WERI-Rb-1 (cell line): ENCODE measurements at places on chromosomes 7 and 10.

DNA sequence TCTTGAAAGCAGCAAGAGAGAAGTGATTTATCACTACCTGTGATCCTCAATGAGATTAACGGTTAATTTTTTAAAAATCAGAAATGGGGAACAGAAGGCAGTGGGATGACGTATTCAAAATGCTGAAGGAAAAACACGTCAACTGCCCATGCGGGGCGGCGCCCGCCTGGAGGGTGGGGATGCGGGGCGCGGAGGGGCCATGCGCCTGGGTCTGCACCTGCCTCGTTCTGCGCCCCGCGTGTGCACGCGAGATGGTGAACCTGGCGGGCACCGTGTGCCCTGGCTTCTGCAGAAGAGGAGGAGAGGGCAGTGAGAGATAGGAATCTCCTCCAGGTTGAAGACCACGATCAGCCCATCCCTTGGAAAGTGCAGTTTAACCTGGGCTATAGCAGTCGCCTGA is 79.3 kb upstream of the ZNF32 start:
- DNase-seq, result no peak

- DNase-seq, result no peak
These were observed 19.8 kb upstream of the PLCE1 start for GRCh38 chr10:93973748-93974445.

DNA sequence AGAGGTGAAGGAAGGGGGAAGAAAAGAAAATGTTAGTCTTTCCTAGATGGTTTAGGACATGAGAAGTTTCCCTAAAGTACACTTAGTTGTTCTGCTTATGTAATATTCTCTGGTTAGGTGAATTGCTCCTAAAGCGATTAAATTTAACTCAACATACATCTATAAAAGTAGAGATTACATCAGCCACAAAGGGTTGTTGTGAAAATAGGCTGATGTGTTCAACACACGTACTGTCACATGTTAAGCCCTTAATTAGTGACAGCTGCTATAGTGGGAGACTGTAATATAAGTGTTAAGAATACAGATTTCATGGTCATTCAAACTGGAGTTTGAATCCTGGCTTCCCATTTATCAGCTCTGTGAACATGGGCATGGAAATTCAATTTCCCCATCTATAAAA is 12.8 kb downstream of the HECTD2 start:
- no peak for DNase-seq

GRCh38 chr7:216360-217300 is 24.3 kb downstream of the FAM20C start:
- no peak for DNase-seq

DNA sequence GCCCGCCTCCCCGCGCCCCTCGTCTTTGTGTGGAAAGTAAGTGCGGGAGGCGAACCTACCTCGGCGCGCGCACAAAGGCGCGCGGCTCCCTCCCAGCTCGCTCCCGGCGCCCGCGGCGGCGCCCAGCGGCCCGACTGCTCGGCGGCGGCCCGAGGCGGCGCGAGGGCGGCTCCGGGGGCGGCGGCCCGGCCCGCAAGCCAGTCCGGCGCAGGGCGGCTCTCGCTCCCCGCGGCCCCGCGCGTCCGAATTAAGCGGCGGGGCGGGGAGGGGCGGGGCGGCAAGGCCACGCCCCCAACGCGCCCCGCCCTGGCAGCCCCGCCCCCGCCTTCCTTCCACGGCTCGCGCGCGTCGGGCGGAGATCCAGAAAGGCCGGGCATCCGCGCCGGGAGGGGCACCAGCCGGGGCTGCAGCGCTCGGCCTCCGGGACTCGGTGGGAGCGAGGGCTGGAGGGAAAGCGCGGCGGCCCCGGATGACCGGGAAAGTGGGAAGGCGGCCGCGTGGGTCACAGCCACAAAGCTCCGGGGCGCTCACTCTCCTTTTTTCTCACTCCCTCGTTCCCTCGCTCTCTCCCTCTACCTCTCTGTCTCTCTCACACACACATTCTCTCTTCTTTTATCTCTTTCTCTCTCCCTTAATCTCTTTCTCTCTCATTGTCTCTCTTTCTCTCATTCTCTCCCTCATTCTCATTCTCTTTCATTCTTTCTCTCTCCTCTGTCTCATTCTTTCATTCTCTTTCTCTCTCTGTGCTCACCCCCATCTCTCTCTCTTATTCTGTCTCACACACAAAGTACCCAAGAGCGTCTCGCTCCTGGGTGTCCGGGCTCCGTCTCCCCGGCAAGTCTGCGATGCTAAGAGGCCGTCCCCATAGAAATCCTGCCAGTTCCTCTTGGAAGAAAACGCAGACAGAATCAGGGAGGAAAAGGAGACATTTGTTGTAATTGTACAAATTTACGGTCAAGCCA is 170.2 kb downstream of the FAM107B start:
- DNase-seq, result peak; percentile 44

GRCh38 chr10:62052276-62052675 is 150.8 kb downstream of the ARID5B start:
- no peak for DNase-seq

DNA sequence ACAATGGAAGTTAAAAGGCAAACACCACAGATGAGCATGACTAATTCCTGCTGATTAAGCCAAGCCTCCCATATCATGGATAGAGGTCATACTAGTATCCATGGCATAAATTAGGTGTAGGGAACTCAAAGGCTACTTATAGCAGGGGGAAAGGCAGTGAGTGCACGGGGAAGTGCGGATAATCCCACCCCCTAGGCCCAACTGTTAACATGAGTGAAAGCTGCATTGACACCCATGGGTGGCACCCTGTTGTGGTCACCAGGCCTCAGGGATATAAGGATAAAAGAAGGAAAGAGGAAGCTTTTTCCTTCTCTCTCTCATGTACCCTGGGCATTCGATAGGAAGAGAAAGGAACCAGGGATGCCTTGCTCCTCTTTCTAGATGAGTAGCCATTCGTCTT is 161.9 kb downstream of the DGKB start:
- no peak for DNase-seq

DNA sequence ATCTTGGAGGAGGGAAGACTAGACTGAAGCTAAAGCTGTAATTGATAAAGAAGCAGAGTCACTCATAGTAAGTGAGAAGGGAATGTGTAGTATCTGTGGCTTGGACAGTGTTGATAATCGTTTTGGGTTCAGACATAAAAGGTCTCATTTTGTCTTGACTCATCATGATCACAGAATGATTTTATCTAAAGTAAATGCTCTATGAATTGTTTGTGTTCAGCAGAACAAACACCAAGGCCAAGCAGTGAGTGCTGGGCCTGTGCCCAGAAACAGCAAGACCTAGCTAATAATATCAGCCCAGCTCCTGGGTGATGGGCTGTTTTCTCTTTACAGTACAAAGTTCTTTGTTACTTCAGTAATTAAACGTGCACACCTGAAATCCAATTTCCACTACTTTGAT is 26.7 kb upstream of the CD36 start:
- no peak for DNase-seq

DNA sequence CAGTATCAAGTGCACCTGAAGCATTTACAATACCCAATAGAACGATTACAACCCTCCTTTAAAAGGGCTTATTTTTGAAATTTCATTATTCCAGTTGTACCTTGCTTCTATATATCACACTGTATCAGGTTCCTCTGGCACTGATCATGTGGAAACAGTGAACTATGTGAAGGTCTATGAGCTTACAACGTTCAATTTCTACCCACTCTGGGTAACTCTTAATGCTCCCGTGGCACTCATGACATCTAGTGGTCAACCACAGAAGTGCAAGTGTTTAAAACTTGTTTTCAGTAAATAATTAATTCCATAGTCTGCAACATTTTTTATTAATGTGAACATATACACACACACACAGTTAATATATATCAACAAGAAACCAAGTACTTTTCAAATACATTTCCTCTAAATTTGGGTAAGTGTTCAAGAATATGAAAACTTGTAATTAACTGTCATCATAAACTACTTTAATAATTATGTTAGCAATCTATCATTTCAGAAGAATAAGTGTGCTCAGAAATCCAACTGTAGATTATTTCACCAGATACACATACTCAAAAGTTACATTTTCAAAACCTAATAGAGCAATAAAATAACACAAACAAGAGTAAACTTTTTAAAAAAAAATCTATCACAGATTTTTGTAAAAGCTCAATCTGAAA is 61.0 kb downstream of the MPP7 start:
- peak; percentile 11 for DNase-seq

DNA sequence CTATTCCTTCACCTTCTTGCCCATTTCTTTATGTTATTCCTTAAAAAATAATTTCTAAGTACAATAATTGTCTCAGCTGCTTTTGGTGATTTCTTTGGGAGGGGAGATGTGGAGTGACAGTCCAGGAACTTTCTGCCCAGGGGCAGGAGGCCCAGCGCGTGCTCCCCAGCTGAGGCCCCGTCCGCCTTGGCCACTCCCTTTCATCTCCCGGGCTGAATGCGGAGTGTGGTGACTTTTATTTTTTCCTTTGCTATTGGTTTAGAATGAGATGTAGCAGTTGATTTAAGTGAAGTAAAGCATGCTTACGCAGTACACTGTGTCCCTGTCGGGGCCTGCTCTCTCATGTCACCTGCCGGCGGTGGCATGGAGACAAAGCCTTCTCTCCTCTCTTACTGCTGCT is 141.6 kb downstream of the MGMT start:
- no peak for DNase-seq

DNA sequence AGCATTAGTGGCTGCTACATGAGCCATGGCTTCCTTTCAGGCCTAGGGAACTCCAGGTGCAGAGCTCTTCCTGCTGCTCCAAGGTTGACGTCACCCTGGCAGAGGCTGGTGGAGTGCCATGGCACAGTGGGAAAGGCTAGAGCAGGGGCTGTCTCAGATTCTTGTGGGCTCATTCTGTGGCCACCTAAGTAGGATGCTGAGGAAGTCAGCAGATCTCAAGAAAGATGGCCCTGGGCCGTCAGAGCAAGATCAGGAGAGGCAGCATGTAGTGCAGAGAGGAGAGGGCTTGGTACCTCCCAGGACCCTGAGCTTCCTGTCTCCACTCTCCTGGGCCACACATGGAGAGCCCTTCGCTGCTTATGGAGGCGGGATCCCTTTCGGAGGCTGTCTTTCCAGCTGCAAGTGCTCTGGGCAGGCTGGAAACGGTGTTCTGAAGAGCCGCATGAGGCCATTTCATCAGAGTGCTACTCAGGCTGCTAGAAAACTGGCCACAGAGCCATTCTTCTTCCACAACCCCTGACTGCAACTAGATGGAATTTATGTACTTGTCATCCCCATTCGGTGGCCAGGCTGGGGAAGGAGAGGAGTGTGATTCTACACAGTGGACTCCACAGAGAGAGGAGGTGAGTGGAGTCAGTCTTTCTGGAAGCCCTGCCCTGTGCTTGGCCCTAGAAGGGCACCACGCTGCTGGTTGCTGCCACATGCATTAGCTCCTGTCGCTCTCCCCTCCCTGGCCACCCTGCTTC is 304.2 kb downstream of the RPS24 start:
- no peak for DNase-seq

GRCh38 chr7:28176174-28176573 is 4.4 kb downstream of the JAZF1 start:
- DNase-seq, result no peak

DNA sequence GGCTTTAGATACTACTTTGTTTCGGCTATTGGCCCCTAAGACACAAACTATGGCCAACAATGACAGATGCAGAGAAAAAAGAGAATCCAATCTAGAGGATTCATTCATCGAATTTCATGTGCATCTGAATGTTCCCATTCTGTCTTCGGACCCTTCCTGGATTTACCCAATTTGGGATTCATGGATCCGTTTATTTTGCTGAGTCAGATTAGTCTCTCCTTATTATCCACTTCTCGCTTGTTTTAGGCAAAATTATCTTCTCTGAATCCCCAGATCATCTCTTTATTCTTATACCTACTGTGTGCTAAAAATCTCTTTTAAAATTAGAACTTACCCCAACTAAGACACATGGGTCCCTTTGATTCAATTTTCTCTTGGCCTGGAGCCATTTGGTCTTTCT is 6.5 kb downstream of the TRPV6 start:
- no peak for DNase-seq

GRCh38 chr10:128498746-128499145 is 372.5 kb upstream of the MKI67 start:
- no peak for DNase-seq

DNA sequence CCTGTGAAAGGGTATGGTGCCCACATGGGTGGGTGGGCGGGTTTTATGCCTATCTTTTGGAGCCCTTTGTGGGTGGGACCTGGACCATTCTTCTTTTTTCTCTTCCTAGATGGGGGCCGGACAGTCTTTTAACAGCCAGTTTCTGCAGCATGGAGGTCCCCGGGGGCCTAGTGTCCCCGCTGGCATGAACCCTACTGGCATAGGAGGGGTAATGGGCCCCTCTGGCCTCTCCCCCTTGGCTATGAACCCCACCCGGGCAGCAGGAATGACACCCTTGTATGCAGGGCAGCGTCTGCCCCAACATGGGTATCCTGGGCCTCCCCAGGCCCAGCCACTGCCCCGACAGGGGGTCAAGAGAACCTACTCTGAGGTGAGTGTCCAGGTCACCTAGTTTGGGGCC is 9.1 kb downstream of the ZMIZ2 start:
- no peak for DNase-seq

GRCh38 chr7:47221826-47222225 is 360.1 kb downstream of the TNS3 start:
- no peak for DNase-seq

DNA sequence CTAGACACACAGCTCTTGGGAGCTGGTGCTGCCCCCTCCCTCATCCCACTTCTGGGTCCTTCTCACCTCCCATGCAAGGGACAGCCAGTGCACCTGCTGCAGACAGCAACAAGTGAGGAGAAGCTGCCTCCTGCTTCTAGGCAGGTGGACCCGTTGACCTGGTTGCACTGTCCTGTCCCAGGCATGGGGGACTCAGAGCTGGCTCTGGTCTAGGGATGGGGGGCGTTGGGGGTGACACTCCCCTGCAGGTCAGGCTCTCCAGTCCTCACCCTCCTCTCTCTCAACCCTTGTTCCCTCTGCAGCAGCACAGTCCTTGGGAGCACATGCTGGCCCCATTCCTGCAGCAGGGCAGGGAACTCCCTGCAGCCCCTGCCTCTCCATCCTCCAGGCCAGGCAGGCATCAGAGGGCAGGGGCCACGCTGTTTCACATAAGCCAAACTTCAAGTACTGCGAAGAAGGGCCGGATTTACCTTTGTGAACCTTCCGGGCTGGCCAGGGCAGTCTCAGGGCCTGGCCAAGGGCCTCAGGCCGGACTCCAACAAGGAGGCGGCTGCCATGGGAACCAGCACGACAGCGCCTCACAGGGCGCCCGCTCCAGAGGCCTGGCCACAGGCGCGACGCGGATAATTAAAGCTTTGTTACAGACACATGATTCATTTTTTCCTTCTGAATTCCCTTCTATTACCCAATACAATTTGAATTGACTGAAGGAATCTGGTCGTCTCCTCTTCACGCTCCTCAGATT is 48.5 kb downstream of the RASGEF1A start:
- no peak for DNase-seq

DNA sequence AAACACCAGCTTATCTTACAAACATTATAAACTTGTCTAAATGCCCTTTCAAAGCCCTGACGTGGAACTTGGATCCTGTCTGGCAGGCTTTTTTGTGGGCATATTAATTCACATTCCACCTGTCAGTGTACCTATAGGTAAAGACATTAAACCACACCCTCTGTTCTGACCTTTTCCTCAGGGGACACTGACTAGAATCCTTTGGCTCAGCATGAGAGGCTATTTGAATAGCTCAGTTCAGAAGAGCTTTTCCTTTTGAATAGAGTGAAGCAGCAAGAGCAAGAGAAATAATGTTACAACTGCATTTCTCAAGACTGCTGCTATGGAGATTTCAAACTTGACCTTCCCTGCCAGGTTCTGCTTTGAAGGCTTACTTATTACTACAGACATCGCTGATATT is 76.9 kb downstream of the CYP51A1 start:
- no peak for DNase-seq

GRCh38 chr7:64916-65341 is 127.4 kb upstream of the FAM20C start:
- DNase-seq, result no peak

GRCh38 chr10:15809450-15809849 is 50.9 kb downstream of the MINDY3 start:
- DNase-seq, result no peak
